H7 (cell line): ENCODE measurements at places on chromosomes 2 and 18.
A peak's percentile ranks its signal among the peaks of the same experiment; 100 is the strongest.

GRCh38 chr2:111618978-111619902 is 264.8 kb downstream of the ANAPC1 start:
- no peak for DNase-seq

DNA sequence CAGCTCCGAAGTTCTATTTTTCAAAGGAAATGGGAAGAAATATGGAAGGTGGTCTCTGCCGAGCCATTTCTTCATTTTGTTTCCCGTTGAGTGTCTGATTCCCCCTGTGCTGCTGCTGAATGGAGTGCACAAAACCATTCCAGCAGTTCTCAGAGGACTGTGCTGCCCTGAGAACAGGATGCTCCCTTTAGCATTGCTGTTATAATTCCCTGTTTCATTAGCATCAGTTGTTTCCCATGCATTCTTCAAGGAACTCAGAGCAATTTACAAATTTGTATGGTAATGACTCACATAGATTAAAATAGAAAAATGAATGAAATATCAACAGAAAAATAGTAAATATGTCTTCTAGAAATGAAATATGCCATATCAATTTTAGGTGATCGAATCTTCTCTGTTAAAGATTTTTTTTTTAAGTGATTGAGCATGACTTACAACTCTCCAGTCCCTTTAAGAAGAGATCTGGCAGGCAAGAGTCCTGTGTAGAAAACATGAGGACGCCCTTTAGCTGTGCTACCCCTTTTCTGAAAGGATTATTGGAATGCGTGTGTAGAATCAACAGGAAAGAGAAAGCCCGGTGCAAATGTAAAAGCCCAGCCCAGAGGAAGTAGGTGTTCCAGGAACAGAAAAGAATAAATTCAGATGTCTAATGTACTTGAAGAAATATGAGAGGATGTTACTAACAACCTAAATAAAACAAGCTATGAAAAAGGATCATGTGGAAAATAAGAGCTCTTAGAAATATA is 118.5 kb downstream of the ATP9B start:
- DNase-seq, result no peak

- DNase-seq, result no peak
Observed at GRCh38 chr2:218736531-218736930, 25.9 kb downstream of the TTLL4 start.

DNA sequence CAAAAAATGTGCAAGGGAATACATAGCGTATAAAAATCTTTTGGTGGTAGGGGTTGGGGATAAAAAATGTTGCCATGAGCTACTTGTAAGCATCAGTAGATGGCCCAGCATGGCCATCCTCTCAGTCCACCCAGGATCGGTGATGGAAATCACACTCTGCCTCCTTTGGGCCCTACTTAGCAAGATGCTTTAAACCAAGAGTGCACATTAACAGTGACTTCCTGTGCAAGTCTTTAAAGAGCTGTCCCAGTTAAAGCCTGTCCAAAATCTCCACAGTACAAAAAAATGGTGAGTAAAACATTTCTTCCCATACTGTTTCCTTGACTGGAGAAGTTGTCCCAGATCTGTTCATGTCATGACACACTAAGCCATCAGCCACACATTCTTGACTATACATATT is 18.0 kb downstream of the ANKRD44 start:
- DNase-seq, result no peak

GRCh38 chr2:20999906-21000645 is 43.8 kb downstream of the APOB start:
- no peak for DNase-seq

GRCh38 chr2:155839991-155840390 is 492.5 kb downstream of the NR4A2 start:
- no peak for DNase-seq

DNA sequence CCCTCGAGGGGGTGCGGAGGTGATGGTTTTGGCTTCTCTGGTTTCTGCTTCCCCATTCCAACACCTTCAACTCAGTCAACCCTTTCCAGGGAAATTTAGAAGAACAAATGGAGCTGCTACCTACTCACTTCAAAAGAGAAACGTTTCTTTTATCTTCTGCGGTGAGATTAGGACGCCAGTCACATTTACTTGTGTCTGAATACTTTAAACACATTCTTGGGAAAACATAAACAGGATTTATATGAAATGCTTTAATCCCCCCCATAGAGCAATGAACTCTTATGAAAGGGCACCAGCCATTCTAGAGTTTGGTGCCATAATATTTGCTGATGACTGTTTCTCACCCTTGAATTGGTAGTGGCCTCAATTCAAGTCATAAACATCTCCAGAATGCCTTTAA is 253.2 kb upstream of the APCDD1 start:
- DNase-seq, result no peak

DNA sequence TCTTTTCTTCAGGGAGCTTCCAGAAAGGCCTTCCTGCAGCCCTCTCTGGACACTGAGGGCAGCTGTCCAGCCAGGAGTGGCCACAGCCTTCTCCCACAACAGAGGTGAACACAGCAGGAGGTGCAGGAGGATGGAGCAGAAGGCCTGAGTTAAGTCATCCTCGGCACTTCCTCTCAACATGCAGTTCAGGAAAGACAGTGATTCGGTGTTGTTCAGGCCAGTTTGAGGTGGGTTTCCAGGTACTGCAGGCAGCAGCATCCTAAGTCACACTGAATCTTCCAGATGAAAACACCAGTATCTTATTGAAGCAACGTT is 225.3 kb upstream of the PXDN start:
- no peak for DNase-seq

- DNase-seq, result no peak
Observed at GRCh38 chr2:134975281-134976009, 56.8 kb downstream of the CCNT2 start.

GRCh38 chr2:174764280-174765255 is at the start of gene CHRNA1:
TSS of gene CHRNA1 (minus strand) at chr2:174764472. CDS start at chr2:174764394, 78 bp downstream.
- DNase-seq, result no peak

DNA sequence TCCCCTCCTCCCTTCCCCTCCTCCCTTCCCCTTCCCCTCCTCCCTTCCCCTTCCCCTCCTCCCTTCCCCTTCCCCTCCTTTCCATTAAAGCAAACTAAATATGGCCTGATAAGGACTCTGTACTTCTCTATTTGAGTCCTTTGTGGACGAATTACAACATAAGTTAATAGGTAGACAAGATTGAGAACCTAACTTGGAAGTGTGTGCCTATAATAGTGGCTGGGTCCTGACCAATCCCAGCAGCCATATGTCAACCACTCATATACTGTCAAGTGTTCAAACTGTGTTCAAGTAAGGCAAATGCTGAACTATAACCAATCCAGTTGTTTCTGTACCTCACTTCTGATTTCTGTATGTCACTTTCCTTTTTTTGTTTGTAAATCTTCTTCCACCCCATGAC is 97.1 kb upstream of the RBMS1 start:
- DNase-seq, result no peak

GRCh38 chr2:61714210-61714609 is 139.7 kb downstream of the FAM161A start:
- DNase-seq, result no peak

DNA sequence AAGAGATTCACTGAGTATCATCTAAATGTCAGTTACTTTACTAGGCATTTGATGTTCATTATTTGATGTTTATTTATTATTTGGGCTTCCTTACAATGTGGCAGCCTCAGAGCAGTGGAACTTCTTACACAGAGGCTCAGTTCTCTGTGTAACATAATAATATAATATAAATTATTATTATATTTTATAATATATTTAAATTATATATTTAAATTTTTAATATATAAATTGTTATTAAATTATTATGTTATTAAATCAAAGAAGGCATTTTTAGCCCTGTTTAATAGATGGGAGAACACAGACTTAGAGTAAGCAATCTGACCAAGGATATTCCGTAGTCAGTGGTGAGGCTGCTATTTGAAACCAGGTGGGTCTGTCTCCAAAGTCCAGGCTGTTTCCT is 315.3 kb upstream of the SKOR2 start:
- DNase-seq, result no peak

DNA sequence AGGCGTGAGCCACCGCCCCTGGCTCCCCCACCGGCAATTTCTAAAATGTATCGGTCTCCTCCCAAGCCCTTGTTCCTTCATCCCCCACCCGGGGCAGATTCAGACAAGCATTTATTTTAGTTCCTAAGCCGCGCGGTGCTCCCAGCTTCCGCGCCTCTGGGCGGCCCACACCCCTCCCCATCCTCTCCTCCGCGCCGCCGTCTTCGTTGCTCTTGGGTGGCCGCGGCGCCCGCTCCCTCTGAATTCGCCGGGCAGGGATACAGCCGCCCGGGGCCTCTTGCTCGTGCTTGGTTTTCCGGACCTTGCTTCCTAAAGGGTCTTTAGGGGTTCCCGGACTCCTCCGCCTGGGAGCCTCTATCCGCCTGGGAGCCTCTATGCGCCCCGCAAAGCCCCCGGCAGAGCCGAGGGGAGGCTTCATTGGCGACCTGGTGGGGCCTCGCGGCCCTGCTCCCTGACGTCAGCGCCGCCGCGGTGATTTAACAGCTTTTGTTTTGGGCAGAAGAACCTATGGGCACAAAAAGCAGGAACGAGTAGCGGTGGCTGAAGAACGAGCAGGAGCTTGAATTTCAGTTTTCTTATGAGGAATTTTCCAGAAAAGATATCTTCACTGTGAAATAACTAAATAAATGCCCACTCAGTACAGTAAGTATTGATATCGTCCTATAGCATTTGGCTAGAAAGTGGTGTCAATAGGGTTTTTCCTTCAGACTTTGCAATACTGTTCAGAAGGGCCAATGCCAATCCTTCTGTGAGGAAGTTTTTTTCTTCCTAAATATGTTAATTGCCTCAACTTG is 37.3 kb downstream of the PRKRA start:
- DNase-seq, result peak; percentile 81

DNA sequence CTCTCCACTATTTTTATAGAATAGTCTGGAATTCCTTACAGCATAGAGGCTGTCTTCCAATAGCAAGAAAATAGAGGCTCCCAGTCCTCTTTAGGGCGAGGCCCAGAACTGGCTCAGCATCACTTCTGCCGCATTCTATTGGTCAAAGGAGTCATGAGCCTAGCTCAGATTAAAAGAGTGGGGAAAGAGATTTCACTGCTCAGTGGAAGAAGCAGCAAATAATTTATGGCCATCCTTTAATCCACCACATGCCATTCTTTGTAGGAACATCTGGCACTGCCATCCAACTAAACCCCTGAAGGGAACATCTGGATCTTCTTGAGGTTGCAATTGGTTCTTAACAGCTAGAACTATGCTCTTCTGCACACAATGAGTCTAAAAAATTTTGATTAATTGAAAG is 43.4 kb upstream of the NEUROD1 start:
- no peak for DNase-seq

GRCh38 chr2:181957668-181958067 is 28.0 kb upstream of the PPP1R1C start:
- DNase-seq, result no peak

DNA sequence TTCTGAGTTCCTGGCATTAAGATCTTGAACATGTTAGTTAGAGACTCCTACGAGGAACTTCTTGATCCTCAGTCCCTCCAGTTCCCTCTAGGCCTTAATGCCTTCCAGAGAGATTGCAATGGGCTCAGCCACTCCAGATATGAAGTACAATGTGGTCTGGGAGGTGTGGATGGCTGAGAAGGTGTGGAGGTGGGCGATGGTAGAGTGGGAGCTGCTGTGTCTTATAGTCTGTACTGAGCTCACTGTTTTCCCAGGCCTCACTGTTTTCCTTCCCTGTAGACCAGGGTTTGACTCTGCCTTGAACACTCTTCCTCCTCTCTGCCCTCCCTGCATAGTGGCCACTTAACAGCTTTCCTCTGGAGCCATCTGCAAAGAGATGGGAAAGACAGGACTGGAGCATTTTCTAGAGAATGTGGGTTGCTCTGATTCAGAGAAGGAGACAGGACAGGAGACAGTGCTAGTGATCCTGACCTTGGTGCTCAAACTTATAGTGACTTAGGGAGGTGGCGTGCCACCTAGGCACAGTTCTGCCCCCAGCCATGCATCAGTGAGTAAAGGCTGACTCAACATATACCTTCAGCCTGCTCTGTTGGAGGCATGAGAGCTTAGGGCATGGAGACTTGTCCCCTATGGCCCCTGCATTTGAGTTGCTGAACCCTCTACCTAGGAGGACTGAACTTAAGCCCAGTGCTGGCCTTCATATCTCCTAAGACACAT is 129.7 kb downstream of the TDRD15 start:
- DNase-seq, result no peak

- no peak for DNase-seq
Observed at GRCh38 chr18:40877096-40877495, 1077.9 kb upstream of the PIK3C3 start.
